Esophagus mucosa (tissue), 1 donor: ENCODE measurements at places on chromosomes 13 and 19. TPM values are rescaled to one million over a fixed set of nuclear protein-coding genes. Genes with fewer than 3 reads are reported as not detected.

Gene TINCR
- 29.7 TPM for total RNA-seq

Gene RNF225
- total RNA-seq: 14.7 TPM

Gene SLC27A1
- total RNA-seq: 4.1 TPM

Gene ZNF90
- 0.96 TPM for total RNA-seq

Gene PGLYRP2
- total RNA-seq: not detected

Gene OR7C1
- not detected for total RNA-seq

Gene FFAR1
- not detected for total RNA-seq

Gene CYP2F1
- 0.36 TPM for total RNA-seq

Gene KIR3DL2
- not detected for total RNA-seq

Gene CYP2A7
- not detected for total RNA-seq

Gene TTYH1
- total RNA-seq: 0.44 TPM

DNA sequence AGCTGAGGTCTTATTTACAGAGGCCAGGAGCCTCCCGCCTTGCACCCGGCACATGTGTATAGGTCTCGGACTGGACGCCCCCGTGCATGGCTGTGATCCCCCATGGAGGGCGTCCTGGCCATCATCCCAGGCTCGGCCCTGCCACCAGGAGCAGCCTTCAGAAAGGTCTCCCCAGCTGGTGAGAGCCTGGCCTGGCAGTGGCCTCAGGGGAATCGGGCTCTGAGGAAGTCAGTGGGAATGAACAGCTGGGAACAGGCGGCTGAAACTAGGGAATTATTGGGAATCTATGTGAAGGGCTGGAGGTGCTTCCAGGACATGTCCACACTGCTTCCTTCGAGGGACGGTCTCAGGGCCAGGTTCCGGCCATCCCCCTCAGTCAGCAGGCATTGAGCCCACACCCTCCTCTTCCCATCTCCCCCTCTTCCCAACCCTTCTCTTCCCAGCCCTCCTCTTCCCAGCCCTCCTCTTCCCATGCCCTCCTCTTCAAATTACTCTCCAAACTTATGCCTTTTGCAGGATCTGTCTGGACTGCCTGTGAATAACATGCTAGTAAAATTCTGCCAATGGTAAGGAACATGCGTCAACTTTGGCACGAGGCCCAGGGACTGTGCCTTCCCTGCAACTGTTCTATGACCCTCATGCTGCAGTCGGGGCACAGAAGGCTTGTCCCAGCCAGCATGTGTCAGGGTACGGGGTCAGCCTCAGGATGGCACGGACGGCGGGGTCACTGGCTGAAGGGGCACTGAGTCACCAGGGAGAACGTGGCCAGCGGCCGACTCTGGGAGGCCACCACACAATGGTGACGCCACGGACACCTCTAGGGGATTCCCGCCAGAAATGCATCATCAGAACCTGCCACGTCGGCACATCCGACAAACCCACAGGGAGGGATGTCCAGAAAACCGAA, 24.2 kb upstream of the C13orf46 start:
- ATAC-seq: no peak

DNA sequence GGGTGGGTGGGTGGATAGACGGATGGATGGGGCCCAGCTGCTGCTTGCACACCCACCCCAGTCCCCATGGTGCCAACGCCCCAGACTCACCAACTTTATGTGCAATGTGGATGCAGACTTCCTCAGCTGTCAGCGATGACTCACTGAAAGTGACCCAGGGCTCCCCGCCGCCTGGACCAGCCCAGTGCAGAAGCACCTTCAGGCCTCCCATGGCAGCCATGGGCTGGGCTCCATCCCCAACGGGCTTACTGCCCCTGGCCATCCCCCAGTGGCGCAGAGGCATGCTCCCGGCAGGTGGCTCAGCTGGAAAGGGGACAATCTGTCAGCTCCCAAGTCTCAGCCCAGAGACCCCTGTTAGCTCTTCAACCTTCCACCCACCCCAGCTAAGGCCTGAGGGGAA, 2.2 kb downstream of the TYK2 start:
- no peak for ATAC-seq

DNA sequence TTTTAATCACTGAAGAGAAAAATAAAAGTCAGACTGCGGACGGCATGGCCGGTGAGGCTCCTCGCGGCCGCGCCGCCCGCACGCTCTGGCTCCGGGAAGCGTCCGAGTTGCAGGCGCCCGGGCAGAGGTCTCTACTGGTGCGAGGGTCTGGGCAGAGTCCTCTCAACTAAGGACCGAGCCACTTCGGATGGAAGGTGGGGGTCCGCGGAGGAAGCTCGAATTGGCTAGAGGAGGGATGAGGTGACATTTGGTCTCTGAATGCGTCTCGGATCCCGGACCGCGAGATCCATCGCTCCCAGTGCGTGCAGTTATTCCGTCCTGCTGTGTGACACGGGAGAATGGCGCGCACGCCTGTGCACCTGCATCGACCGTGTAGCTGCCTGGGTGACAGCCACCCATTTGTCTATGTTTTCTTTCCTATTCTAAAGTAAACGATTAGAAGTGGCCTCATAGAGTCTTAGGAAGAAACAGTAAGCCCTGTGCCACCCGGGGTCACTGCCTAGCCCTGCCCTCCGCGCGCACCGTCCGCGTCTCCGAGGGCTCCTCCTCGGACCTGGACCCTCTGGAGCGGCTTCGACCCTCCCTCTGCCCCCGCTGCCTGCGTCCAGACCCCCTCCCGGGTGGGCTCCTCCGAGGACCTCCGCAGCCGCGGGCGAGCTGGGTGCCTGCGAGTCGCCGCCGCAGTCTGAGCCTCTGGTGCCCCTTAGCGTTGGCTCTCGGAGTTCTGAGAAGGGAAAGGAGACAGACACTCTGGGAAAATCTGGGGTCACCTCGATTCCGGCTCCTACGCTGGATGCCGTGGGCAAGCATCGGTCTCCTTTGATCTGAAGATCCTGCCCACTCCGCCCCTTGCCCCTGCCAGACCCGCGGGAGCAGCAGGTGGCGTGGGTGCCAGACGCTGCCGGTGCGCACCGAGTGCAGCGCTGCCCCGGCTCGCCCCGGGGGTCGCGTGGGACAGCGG, 347.4 kb downstream of the LIG4 start:
- no peak for ATAC-seq

DNA sequence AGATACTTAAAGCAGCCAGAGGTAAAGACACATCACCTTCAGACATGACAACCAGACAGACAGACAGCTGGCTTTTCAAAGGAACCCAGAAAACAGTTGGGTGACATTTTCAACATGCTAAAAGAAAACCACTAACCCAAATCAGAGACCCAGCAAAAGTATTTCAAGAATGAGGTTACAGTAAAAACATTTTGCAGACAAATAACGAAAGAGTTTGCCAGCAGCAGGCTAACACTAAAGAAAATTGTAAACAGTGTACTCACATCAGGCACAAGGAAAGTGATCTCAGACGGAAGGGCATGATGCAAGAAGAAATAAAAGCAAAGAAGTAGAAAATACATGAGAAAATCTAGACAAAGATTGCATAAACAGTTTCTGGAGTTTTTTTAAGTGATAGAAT, 46.4 kb downstream of the AP1M1 start:
- ATAC-seq: no peak

DNA sequence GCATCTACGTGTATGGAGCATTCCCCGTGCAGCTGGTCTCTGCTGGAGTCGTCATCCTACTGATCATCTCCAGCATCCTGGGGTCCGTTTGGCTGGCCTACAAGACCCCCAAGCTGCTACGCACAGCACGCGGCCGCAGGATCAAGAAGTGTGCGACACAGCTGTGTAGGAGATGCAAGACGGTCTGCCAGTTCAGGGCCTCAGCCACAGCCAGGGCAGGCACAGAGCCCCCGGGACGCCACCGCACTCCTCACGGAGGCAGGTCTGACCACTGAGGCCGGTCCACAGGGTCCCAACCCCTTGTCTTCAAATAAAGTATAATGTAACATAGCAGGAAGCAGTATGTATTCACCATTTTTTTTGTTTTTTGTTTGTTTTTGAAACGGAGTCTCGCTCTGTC, 6.1 kb downstream of the PRR22 start:
- ATAC-seq: no peak

DNA sequence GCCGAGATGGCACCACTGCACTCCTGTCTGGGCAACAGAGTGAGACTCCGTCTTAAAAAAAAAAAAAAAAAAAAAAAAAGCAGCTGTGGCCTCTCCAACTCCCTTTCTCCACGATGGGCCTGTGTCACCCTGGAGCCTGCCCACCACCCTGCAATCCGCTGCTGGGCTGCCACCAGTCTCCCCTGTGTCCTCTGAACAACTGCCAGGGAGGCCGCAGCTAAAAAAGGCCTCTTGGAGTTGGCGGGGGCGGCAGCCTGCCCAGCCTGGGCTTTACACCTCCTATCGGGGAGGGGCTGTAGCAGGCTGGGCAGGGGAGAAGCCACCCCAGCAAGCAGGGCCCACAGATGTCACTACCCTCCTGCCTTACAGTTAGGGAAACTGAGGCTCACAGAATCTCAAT, 3.5 kb downstream of the CDC37 start:
- ATAC-seq: no peak

DNA sequence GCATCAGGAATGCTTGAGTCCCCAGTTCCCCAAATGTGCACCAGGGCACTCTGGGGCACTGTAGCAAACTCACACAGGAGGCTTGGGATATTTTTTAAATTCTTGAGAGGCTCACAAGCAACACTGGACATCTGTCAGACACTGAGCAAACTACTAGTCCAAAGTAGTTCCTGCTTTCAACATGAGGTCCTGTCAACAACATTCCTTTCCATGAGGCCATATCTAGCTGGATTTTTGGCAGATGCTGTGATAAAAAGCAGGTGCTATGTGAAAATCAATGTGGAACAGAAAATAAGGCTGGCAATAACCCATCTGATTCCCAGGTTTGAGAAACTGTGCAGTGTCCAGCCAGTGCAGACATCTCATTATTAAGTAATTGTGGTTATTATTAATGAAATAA, 50.5 kb downstream of the STARD13 start:
- no peak for ATAC-seq

DNA sequence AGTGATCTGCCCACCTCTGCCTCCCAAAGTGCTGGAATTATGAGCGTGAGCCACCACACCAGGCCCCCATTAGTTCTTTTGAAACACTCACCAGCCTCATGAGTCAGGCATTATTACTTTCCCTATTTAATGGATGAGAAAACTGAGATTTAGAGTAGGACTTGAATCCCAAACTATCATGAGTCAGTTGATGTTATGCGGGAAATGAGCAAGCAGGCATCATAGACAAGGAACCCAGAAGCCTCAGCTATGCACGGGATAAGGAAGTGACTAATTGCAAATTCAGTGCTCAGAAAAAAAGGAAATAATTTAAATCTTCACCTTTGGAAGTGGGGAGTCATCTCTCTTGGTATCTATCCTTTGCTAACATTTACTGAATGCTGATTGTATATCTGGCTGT, 217.5 kb downstream of the ABCC4 start:
- ATAC-seq: peak; percentile 77

DNA sequence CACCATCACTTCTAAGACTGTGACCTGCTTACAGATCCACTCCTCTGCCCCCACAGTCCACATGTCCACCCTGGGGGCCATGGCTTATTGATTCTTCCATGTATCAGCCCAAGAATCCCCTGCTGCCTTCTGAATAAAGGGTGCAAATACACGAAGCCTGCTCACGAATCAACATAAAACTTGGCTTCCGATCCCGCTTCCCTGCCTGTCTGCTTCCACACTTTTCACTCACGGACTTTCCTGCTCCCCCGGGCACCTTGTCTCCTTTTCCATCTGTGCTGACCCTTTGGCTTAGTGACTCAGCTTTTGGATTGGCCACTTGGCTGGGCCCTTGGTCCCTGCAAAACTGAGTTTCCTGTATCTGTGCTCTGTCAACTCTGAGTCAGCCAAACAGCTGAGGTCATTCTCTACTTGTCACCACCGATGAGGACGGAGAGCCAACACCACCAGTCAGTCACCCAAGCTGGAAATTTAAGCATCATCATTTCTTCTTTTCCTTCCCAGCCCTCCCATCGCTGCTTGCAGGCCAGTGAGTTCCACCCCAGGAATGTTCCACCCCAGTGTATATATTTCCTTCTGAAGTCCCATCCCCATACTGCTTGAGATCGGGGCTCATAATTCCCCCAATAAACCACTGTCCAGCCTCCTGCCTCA, 11.4 kb upstream of the USP12 start:
- peak; percentile 72 for ATAC-seq

DNA sequence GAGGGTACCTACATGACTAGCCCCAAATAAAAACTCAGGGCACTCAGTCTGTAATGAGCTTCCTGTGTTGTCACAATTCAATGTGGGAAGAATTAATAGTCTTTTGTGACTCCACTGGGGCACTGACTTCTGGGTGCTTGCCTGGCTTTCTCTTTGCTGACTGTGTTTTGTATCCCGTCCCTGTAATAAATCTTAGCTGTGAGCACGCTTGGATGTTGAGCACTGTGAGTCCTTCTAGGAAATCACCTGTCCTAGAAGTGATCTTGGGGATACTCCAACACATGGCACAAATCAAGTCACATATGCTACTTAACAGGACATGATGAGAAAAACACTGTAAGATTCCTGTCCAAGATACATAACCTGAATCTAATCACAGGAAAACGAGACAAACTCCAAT, 83.0 kb downstream of the USP12 start:
- ATAC-seq: no peak

- ATAC-seq: no peak
Observed at GRCh38 chr19:7318176-7318575, 24.0 kb upstream of the INSR start.

GRCh38 chr13:27789495-27790303, 2.6 kb upstream of the GSX1 start:
- no peak for ATAC-seq

DNA sequence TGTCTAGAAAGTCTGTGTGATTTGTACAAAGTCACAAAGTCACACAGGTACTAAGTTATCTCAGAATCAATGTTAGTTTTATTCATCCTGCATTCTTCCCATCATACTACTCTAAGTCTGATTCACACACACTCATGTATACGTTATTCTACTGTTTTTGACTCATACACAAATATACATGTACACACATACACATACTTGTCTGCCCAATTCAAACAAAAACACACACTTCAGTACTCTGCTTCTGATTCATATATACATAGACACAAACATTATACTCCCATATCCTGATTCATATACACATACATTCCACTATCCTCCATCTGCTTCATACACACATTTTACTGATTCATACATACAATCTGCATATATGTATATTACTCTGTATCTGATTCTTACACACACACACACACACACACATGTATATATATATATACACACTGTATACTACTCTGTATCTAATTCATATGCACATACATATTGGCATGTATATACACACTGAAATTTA, 69.3 kb downstream of the KLF12 start:
- no peak for ATAC-seq

GRCh38 chr19:1080360-1081161, 13.6 kb downstream of the ARHGAP45 start:
- ATAC-seq: no peak

GRCh38 chr13:74920361-74920760, 561.6 kb downstream of the TBC1D4 start:
- ATAC-seq: no peak

DNA sequence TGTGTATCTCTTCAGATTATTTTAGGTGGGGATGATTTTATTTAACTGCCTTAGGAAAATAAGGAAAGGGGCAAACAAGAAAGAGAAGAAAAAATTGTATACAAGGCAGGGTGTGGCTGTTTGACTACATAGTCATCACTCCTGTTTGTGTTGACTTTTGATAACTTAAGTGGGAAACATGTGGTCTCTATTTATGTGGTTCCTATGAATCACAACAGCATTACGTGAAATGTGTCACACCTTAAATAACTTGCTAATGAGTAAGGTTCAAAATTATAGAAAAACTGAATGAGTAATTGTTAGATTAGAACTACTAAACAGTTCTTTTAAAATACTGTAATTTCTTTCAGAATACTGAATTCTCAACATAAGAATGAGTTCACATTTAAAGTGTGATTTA, 69.3 kb downstream of the LMO7 start:
- peak; percentile 98 for ATAC-seq
